Stimulated activated CD4-positive, alpha-beta T cell treated with anti-CD3 and anti-CD28 coated beads, Interleukin-4, amount 100 ng/mL, for 4 hours (primary cell): ENCODE measurements at places on chromosomes 5 and 9.

DNA sequence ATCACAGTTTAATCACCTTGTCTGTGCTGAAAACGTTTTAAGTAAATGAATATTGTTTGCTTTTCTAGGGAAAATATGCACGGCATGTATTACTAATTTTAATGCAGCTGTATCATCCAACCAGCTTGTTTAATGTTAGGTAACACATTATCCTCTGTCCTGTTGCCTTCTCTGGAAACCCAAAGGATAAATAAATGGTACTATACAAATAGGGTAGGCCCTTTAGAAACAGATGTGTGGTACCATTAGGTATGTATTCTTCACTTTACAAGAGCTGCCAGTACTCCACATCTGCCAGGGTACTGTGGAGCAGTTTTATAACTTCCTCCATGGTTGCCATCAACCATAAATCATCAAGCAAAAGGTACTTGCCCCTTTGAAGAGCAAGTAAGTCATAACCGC lies 42.9 kb downstream of the FAF2 start:
- no peak for DNase-seq

- no peak for DNase-seq
These were observed 152.7 kb upstream of the DAB2 start for GRCh38 chr5:39577529-39577928.

GRCh38 chr9:3464033-3464638 lies 61.7 kb downstream of the RFX3 start:
- no peak for DNase-seq

GRCh38 chr9:92948038-92948534 lies 763 bp downstream of the FGD3 start:
- no peak for DNase-seq

DNA sequence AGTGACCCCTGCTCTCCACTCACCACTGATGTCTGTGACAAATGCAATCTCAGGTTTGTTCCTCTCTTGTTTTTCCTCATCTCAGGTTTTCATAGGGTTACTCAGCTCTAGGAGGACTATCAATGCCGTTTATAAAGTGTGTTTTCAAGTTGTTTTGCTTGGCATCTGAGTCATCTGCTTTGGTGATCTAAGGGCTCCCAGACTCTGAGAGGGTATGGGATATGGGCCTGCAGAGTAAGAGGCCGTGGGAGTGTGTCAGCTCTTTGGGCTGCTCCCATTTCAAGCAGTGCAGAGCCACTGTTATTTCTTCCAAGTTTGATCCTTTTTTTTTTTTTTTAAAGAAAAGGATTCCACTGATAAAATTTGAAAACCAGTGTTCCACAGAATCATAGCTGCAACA lies 46.3 kb downstream of the NNT start:
- DNase-seq, result no peak

DNA sequence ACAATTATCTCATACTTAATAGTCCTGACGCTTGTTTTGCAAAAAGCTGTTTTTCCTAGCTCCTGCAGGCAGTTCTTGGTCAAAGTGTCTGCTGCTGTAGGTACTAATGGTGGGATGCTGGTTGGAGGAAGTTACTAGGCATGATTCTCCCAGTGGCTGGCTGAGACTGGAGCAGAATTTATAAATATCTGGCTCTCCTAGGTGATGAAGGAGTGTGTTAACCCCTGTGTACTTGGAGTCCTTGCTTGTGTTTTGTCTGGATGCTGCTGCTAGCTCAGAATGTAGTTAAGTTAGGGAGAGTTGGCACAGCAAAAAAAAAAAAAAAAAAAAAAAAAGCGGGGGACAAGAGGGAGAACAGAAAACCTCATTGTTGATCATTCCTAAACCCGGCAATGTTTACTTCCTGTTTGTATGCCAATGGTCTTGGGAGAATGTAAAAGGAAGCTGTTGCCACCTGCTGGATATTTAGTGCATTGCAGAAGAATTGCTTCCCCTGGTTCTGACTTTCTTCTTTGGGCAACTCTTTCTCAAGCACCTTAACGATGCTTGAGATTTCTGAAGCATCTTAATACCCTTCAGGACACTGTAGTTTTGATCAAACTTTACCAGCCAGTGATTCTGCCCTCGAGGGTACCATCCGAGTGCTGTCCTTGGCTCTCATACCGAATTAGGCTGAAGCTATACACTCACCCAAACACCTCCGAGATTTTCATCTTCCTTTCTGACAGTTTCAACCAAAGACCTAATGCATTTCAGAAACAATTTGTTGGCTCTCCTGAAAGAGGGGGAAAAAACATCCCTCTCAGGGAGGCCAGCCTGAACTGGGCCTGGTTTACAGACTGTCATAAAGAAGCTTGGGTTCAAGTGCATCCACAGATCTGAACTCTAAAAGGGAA lies 71.7 kb upstream of the WWC1 start:
- no peak for DNase-seq

DNA sequence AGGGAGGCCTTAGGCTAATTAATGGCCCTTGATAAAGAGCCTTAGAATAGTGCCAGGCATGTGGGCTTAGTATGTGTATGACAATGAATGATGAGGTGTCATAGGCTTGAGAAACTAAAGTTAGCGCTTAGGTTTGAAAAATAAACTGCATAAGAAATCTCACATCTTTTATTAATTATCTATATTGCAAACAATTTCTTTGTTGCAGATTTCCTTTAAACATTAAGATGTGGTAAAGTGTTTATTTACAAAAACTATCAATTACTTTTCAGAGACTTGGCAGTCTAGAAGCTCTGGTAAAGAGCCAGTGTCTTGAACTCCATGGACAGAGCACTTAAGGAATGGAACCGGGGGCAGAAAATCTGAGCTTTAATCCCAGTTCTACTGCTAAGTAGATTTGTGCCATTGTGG lies 23.1 kb downstream of the MAP1B start:
- DNase-seq, result no peak

- DNase-seq, result no peak
These were observed 49.1 kb upstream of the VDAC1 start for GRCh38 chr5:134053840-134054338.

DNA sequence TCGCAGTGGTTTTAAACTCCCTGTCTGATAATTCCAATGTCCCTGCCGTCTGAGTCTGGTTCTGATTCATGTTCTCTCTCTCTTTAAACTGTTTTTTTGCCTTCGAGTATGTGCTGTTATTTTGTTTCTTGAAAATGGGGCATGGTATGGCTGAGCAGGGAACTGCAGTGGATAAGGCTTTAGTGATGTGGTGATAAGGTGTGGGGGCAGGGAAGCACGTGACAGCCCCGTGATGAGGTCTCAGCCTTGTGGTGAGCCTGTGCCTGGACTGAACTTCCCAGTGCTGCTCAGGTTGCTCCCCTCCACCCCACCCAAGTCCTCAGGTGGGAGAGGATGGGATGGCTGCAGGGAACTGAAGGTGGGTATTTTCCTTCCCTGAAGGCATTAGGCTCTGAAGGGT lies 5.5 kb upstream of the ZNF354B start:
- no peak for DNase-seq

DNA sequence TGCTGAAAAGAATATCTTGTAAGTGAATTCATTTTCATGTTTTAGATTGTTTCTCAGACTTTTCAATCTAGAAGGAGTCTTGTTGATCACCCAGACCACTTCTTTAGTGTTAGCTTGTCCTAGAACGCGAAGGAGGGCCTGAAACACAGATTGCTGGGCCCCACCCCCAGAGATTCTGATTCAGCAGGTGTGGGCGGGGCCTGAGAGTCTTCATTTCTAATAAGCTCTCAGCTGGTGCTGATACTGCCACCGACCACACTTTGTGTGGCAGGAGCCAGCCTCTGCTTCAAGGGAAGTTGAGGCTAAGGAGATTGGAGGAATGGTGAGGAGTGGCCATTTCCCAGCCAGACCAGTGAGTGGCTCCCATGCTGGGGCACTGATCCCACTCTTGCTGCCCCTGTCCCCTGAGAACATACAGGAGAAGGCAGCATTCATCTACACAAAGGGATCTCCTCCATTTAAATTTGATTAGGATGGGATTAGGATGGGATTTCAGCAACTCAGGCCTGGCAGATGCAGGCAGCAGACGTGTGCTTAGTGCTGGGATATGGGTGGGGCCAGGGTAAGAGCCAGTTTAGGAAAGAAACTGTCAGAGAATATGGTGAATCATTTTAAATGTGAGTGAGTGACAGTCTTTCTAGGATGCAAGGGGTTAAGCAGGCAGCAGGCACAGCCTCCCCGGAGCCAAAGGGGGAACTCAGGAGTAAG lies 35.9 kb downstream of the ZNF618 start:
- DNase-seq, result no peak
